ENCODE measurements at places on chromosomes 12 and 14.

DNA sequence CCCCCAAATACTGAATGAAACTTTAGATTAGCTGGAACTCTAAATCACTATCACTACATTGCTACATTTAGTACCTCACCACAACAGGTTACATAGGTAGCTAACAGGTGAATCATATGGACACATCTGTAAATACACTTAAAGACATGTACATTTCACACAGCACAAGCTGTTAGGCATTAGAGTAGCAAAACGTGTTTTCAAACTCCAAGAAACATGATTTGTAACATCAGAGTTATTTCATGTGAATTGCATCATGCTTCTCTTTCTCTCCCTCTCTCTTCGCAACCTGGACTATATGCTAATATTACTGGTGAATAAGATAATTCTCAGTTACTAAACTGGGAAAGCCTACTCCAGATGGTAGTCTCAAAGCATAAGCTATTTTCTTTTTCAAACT is 4.3 kb downstream of the SEL1L start:
- no peak for DNase-seq

- no peak for DNase-seq
These were observed 22.9 kb downstream of the DYRK2 start for GRCh38 chr12:67671419-67671818.

- no peak for DNase-seq
These were observed 304.2 kb downstream of the AKAP6 start for GRCh38 chr14:32633224-32633859.

DNA sequence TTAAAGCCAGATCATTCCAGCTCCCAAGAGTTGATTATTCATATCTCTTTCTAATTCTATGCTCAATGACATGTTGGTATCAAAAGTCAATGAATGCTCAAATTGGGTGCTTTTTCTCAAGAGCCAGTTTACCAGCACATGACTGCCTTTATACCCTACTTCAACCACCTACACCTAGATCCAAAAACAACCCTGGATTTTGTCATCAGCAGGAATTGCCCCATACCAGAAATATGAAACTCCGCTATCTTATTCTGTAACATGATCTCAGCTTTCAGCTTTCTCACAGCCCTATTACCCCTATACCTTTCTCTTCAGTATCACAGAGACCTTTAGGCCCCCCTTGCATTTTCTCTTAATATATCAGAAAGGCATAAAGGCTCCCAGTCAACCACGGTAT is 32.3 kb upstream of the ESR2 start:
- no peak for DNase-seq

- DNase-seq, result no peak
These were observed 71.4 kb downstream of the RIC8B start for GRCh38 chr12:106845902-106846301.

- DNase-seq, result no peak
These were observed 156.3 kb downstream of the PELI2 start for GRCh38 chr14:56274556-56274955.

GRCh38 chr14:105083926-105084685 is 18.9 kb upstream of the GPR132 start:
- DNase-seq, result no peak

DNA sequence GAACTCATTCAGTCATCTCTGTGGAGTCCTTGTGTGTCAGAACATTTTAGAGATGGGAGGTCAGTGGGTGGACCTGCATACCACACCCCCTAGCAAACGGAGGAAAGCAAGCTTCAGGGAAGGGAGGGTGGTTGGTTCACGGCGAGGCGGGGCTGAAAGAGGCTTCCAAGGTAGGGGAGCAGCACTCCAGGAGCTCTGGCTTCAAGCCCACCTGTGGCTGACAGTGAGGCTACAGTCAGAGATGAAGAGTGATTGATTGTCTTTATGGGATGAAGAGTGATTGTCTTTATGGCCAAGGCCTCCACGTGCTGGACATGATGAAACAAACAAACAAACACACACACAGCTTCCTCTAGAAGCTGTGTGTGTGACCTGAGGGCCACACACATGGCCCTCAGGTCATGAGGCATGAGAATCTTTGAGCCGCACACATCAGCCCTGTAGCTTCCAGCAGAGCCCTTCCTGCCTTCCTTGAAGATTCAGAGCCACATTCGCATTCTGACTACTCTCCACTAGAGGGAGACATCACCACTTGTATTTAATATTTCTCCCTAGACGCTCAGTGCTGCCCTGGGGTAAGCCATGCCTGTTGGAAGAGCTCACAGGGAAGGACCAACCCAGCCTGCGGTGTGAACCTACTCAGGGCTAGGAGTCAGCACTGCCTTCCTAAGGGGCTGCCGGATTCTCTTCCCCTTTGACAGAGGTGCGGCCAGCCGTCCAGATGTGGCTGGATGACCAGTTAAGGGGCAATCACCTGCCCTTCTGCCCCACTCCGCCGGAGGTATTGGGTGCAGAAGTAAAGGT is 54.4 kb upstream of the KCNA1 start:
- DNase-seq, result peak; percentile 30

DNA sequence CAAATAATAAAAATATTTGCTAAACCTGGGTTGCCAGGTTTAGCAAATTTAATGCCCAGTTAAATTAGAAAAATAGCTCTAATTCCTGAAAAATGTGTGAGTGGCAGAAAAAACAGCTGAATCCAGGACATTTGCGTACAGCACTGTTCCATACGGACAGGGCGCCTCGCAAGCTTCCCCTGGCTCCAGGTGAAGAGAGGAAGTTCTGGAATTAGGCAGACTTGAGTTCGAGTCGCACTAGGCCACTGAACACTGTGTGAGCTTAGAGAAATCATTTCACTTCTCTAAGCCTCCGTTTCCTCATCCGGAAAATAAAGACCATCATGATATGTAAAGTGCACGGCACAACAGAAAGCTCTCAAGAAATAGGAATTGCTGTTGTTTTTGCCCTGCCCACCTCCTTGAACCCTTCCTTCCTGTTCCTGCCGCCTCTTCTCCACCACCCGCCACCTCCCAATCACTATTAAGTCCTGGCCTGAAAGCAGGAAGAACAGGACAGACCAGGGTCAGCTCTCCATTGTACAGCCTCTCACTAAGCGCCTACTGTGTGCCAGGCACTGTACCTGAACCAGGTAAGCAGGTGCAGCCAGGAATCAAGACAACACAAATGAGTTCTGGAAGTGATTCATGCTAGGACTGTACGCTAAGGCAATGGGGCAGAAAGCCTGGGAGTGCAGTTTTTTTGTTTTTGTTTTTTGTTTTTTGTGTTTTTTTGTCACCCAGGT is 763 bp upstream of the PHETA1 start:
- DNase-seq, result no peak

- DNase-seq, result no peak
These were observed 4.3 kb downstream of the TM7SF3 start for GRCh38 chr12:27009881-27010301.

GRCh38 chr12:124171231-124171979 is 123.5 kb upstream of the RFLNA start:
- no peak for DNase-seq

DNA sequence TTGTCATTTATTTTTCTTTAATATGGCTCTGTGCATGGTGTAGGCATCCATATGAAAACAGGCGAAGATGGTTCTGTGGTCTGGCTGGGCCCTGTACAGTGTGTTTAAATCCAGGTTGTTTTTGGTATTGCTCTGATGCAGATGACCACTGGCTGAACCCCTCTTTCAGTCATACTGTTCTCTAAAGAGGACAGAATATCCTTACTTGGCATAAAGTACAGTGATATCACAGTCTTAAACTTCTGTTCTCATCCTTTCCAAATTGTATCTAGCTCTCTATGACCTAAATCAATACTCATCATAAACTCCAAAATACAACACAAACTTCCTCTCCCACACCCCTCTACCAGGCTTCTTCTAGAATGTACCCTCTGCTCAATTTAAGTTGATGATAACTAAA is 252.7 kb upstream of the FAR2 start:
- DNase-seq, result no peak

- no peak for DNase-seq
These were observed 89.9 kb downstream of the FLRT2 start for GRCh38 chr14:85619851-85620250.

GRCh38 chr14:29355331-29355730 is 572.3 kb downstream of the PRKD1 start:
- DNase-seq, result no peak

DNA sequence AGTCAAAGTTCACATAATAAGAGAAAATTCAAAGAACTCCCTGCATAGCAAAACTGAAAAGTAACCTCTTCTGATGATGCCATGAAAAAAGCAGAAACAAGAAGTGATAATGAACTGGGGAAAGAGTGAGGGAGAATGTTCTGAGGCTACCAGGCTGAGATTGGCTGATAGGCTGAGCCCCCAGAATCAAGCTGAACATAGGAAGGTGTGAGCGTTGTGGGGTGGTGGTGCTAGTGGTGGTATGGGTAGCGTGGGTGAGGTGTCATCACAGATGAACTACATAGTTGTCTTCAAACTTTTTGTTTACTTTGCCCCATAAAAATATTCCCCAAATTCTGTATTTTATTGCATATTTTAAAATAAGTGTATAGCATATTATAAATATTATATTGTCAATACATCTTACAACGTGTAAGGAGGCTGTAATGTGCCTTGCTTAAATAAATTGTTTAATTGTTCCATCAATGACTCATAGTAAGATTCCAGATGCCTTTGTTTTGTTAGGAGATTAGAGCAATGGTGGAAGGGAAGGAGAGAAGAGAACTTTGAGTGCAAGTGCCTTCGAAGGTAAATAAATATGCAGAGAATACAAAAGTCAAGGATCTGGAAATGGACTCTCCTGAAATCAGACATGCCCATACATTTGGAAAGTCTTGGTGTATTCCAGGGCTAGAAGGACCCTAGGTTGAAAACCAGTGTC is 15.8 kb upstream of the CFAP54 start:
- no peak for DNase-seq

GRCh38 chr12:28925719-28926376 is 223.2 kb upstream of the FAR2 start:
- no peak for DNase-seq

GRCh38 chr12:4296751-4297150 is 23.2 kb downstream of the CCND2 start:
- no peak for DNase-seq

GRCh38 chr14:72464226-72464625 is 429.7 kb downstream of the DPF3 start:
- DNase-seq, result no peak

- DNase-seq, result no peak
These were observed 136.7 kb downstream of the PDE3A start for GRCh38 chr12:20505056-20505455.

DNA sequence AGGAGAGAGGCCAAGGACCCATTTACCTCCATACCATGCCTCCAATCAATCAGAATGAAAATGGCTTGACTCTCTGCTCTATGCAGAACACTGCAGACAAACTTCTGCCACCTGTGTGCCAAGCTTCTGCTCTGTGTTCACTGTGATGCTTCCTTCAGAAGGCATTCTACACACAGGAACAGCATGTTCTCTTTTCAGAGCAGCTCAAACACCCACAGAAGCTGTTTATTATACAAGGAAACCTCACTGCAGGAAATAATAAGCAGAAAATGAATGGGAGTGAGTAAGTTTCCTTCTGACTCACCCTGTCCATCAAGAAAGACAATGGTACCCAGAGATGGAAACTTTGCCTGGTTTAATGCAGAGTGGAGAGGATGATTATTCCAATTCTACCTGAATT is 2.4 kb upstream of the ESR2 start:
- no peak for DNase-seq

DNA sequence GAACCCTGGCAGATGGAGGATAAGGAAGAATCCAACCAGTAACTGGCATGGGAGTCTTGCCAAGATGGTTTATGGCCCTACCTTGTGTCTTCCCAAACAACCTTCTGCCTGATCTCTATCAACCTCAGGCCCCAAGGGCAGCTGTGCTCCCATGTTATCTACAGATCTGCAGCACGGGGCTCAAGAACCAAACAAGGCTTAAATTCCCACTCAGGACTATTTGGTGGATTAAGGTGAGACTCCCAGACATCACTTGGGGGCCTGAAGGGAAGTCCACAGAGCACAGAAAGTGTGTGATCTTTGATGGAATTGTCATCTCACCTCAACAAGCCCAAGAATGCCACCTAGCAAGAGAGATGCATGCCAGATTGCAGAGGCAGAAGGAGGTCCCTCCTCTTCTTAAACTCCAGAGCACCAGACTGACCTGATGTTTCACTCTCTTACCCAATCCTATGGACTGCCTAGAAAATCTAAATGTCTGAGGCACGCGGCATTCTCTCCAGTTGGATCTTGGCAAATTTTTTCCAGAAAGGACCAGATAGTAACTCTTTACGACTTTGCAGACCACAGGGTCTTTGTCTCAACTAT is 759.5 kb upstream of the TBX3 start:
- DNase-seq, result no peak

DNA sequence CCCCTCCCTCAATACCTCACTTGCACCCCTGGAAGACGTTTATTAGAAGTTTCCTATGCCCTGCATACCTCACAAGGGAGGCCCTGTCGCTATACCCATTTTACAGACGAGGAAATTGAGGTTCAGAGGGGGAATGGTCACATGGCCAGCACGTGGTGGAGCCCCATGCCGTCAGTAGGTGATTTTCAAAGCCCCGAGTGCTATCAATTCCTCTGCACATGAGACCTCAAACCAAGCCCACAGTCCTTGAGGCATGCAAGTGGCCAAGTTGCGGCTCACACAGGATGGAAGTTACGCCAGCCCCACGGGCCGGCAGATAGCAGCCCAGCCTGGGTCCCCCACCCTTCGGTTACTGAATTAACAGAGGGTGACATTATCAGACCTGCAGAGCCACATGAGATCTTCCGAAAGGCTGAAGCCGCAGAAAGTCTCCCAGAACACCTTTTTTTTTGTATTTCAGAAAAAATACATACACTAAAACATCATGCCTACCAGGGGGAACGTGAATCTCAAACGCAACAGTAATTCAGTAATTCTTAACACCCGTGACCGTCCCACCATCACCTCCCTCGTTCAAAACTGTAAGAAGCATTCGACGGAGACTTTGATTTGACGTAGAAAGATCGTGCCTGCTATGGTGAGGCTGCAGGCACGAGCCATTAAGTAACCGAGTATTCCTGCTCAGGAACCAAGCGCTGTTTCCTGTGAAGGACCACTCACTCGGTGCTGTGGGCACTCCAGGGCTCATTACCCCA is 129.0 kb downstream of the RFLNA start:
- DNase-seq, result no peak

DNA sequence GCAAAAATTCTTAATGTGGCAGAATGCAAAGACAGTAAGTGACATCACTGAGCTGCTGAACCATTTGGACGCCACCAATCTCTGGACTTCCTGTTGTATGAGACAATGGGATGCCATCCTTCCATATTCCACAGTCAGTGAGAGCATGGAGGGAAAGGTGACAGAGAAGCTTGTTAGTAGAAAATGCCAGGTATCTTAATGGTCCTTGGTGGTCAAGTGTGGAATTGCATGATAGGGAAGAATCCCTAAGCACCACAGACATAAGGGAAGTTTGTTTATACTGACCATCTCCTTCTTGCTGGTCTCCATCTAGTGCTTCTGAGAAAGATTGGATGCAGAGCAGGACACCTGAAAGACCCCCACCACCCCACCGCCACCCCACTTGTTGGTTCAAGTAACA is 1410.0 kb upstream of the TMEM132C start:
- no peak for DNase-seq

GRCh38 chr14:92670160-92670559 is 78.3 kb downstream of the LGMN start:
- DNase-seq, result no peak

GRCh38 chr12:94575024-94575423 is 75.3 kb downstream of the TMCC3 start:
- no peak for DNase-seq
